Fibroblast of skin of left quadriceps (primary cell): ENCODE measurements at places on chromosomes 12 and 14.

DNA sequence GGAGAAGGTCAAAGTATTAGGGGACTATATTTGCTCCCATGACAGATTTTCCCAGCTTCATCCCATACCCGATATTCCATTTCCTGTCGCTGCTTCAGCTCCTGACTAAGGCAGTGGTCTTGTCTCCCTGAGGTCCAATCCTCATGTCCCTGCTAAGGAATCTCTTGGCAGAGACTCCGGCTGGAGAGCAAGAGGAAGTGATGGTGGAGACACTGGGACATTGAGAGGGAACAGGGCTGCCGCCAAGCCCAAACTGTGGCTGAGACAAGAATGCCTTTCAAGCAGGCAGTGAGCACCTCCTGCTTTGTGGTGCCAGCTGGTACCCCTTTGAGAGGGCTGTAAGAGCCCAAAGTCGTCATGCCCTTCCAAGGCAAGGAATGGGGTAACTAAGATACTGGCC, 5.5 kb downstream of the SP7 start:
- DNase-seq = no peak

DNA sequence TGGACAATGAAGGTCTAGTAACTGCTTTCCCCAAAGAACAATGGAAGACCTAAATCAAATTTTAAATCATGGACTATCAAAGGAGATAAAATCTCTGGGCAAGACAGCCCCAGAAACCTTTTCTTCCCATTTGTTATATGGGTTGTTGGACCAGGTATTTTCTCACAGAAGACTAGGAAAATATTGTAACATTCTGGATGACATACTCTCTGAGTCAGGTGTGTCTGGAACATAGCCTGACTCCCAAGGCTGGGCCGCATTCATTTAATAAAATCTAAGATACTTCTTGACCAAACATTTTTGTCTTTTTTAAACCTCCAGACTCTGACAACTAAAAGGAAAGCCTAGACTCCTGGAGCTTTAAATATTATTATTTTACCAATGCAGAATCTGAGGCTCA, 87.9 kb downstream of the ATP23 start:
- no peak for DNase-seq

- DNase-seq = peak; percentile 65
Measured at GRCh38 chr12:46260124-46260912, 8.5 kb downstream of the SLC38A1 start.

- DNase-seq = no peak
Measured at GRCh38 chr12:122880668-122881067, 15.3 kb downstream of the VPS37B start.

DNA sequence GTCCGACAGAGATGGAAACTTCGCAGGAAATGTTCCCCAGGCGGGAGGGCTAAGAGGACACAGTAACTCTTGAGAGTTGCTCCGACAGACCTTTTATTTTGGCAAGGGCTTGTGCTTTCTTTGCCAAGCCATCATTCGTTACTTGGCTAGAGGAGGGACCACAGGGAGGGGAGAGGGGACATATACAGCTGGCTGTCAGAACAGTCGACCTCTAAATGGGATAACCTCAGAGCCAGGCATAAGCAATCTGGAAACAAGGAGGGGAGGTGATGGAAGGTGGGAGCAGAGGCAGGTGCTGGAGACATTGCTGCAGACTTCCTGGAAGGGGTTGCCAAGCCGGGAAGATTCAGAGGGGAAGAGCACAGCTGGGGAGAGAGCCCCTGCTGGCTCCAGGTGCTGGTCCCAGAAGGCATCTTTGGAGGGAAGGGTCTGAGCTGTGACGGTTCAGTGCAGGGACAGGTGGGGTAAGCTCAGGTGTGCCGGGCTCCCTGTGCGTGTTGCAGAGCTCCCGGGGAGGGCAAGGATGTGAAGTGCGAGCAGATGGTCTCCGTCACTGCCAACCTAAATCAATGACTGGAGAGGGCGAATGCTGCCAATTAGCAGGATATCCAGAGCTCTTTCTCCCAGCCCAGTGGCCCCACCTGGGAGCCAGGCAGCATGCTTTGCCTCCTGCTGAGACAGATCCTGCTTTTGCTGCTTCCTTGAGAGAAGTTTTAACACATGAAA, 50.1 kb downstream of the CHST11 start:
- no peak for DNase-seq

DNA sequence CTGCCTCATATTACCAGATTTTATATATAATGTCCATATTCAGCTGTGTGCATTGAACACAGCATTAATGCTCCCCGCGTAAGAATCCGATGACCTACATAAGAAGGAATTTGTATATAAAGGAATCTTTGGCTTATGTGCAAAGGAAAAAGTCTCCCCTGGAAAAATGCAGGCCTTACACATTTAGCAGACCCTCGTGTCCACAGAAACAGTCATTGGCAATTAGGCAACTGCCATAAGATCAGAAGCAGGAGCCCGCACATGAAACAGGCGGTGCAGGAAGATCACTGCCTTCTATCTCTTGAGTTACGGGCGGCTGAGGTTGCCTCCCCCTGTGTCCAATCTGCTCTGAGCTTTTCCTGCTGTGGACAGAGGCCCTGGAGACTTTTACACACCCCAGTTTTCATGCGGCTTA, 63.2 kb upstream of the RFX4 start:
- peak; percentile 69 for DNase-seq

- no peak for DNase-seq
Measured at GRCh38 chr12:48104531-48104930, 1.3 kb downstream of the SENP1 start.

DNA sequence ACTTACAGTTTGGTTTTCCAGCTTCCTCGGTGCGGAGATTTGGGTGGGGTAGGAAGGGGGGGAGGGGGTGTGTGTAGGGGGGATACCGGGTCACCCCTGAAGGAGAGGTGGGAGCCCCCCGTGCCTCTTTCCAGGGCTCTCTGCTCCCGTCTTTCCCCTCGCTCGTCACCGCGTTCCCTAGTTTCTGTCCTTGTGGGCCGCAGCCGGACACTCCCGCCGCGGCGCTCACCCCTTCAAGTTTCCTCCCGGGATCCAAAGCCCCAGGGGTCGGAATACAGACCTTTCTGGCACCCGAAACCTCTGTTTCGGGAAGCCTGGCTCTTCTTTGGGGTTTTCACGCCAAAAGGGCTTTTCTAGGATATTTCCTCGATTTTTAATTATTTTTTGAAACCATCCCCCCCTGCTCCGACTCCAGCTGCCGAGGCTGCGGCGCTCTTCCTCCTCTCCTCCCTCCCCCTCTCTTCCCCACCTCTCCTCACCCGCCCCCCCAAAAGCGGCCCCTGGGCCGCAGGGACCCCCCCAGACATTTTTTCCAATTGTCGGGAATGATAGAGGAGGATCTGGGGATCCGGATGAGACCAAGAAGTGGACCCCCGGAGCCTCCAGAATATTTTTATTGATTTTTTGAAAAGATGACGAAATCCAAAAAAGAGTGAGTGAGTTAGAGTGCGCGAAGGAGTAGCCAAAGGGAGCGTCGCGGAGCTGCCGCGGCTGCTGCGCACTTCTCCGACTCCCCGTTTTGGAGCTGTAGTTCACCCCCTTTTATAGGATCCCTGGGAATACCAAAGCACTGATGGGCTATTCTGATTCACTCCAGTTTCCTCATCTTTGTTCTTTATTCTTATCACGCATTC, 1.7 kb downstream of the CCND2 start:
- no peak for DNase-seq

DNA sequence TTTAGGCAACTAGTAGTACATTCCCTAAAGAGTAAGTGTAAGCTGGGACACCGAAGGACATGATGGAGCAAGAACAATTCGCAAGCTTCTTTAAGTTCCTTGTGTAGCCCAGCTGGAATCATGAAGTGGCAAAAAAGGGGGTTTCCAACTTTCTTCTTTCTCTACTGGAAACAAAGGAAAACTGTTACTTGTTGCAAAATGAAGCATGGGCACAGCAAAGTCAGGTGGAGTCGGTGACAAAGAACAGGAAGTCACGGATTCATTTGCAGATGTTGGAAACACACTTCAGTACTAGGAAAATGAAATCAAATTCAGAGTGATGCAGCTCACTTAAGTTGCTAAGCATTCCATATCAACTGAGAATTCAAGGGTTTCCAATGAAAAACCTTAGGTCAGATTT, 706.9 kb upstream of the STXBP6 start:
- no peak for DNase-seq

DNA sequence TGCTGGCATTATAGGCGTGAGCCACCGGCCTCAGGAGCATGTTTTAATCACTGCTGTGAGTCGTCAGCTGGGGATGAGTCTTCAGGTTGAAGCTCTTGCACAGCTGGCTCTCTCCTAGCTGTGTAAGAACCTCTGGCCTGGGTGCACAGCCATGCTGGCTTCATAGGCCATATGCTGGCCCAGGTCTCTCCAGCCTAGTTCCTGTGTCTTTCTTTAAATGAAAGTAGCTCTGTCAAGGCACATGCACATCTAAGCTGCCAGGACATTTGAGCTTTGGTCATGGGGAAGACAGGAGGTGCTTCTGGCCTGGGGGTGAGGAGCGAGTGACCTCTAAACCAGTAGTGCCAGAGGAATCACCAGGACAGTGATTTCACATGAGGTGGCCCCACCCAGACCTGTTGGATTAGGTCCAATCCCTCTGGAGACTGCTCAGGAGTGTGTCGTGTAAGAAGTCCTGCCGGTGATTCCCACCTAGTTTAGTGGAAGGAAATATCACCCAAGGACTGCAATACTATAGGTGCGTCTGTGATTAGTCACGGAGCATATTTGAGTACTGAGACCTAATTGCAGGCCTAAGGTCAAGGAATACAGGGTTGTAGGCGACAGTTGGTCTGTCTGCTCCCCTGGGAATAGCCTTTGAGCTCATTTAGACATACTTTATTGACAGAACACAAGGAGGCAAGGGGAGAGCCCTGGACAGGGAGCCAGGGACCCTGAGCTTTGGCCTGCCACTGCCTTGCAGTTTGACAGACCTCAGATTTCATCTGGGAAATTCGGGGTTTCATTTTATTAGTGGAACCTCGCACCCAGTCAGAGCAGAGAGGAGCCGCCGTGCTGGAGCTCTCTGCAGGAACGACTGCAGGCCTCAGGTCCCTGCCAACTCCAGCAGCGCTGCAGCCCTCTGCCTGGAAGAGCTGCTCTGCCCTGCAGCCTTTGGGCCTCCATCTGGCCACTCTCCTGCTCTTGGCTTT, 67.0 kb downstream of the ANKRD9 start:
- DNase-seq = no peak

- DNase-seq = no peak
Measured at GRCh38 chr14:102297436-102298170, 7.4 kb downstream of the MOK start.

- no peak for DNase-seq
Measured at GRCh38 chr12:89464974-89465592, 59.5 kb downstream of the GALNT4 start.

GRCh38 chr12:109966546-109966945, 29.6 kb downstream of the GIT2 start:
- no peak for DNase-seq

DNA sequence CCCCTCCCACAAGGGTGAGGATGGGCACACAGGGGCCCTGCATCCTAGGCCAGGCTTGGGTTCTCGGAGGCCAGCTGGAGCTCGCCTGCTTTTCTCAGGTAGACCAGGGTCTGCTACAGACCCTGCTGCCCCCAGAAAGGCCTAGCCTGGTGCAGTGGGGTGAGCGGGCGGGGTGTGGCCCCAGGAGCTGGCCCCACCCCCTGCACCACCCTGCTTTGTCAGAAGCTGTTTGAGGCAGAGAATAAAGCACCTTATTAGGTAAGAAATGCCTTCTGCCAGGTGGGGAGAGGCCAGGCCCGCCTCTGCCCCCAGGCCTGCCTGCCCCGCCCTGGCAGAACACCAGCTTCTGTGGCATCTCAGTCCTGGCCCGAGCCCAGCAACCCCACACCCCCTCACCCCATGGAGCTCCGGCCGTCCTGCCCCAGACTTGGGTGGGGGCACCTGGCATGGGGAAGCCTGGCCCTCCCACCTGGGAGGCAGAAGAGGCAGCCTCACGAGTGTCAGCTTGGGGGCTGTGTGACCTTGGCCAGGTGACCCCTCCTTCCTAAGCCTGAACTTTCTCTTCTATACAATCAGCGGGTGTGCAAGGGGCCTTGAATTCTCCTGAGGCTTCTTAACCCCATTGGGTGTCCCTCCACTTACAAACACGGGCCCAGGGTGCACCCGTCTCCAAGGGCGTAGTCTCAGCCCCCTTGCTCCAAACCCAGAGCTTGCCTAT, 43.2 kb downstream of the KRT80 start:
- no peak for DNase-seq

DNA sequence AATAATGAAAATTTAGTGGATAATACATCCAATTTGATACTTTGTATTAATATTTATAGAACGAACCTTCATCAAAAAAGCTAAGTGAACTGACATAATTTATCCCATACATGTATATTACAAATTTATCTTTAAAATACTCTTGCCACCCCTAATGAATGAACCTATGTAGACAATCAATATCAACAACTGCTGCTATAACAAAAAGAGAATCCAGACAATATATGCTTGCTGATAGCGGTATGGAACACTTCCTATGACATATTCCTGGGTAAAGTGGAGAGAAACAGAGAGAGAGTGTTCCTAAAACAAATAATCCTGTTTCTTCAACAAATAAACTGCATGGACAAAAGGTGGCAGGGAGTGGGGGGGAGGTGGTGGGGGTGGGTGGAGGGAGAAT, 31.3 kb downstream of the TM7SF3 start:
- no peak for DNase-seq

- DNase-seq = peak; percentile 96
Measured at GRCh38 chr12:122266230-122266901, at the start of gene VPS33A. TSS of gene VPS33A (minus strand) at chr12:122266494. CDS start at chr12:122266408, 86 bp downstream.
